ENCODE measurements at places on chromosomes 4 and X.

GRCh38 chr4:152348670-152349069 is 187.2 kb downstream of the FBXW7 start:
- DNase-seq: no peak

GRCh38 chr4:53987761-53988171 is 76.6 kb downstream of the CHIC2 start:
- no peak for DNase-seq

DNA sequence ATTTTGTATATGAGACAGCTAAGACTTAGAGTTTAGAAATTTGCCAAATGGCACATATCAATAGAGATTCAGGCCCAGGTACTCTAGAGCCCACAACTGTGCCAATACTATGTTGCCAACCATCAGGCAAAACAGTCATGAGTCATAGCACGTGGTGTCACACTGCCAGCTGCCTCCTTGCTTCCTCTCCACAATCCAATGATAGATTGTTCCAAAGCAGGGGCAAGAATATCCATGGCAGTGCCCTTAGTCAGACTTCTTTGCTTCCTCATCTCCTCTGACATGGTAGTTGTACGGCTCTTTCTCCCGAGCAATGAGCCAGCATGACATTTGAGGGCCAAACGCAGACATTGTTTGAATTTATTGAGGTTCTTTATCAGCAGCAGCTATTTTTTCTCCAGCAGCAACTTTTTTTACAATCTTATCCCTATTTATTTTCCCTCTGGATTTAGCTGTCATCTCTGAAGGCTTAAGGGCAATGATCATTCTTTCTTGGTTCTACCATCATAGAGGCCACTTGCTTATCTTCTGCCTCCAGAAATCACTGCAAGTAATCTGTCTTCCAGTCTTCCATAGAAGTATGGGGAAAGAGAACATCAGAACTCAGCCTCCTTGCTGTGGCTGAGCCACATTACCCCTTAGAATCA is 169.7 kb downstream of the COL4A6 start:
- no peak for DNase-seq

GRCh38 chr4:112680996-112681395 is 44.1 kb downstream of the LARP7 start:
- no peak for DNase-seq

- DNase-seq: no peak
Measured at GRCh38 chr4:1417522-1418390, 11.5 kb upstream of the NKX1-1 start.

DNA sequence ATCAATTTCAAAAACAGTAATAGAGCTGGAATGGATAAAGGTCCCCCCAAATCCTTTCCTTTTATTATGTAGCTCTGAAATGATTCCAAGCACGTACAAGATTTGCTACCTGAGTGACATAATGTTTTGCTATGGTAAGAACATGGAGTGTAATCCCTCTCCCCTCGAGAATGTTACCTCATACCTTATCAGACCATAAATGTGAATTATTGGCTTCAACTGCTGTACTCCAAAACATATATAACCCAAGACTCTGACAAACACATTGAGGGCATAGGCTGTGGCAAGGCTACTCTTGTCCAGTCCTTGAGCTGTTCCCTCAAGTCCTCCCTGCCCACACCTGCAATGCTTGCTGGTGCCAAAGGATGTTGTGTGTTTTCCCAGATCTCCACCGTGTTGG is 286.9 kb downstream of the KCTD8 start:
- DNase-seq: no peak

DNA sequence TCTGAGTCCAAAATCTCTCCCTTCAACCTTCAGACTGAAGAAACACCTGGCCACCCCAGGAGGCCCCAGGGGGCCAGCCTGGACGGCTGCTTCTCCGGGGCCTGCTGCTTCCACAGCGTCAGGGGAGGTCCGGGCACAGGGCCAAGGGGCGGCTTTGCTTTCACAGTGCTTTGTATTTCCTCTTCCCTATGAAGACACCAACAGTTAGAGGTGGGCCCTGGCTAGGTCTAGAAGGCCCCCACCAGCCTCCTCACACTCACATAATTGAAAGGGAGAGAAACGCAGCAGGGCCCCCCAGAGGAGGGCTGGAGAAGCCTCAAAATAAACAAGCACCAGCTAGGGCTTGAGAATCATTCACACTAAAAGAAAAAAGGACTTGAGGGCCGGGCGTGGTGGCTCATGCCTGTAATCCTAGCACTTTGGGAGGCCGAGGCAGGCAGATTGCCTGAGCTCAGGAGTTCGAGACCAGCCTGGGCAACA is 17.8 kb downstream of the SCD5 start:
- DNase-seq: no peak

DNA sequence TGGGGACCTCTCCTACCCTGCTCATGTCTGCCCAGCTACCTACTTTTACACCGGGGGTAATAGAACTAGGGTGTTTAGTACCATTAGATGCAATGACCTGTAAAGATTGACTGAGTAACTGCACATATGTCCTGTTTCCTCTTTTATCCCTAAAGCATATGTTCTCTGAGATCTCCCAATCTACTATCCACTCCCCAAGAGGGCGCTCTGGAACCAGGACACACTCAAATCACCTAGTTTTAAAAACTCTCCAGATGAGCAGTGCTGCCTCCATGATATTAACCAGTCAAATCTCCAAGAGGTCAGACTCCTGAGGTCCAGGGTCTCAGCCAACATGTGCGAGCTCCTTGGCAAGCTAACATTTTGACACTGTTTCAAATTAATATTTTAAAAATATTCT is 87.0 kb upstream of the TSPAN5 start:
- DNase-seq: no peak

- DNase-seq: no peak
Measured at GRCh38 chr4:20356565-20356964, 104.9 kb downstream of the SLIT2 start.

DNA sequence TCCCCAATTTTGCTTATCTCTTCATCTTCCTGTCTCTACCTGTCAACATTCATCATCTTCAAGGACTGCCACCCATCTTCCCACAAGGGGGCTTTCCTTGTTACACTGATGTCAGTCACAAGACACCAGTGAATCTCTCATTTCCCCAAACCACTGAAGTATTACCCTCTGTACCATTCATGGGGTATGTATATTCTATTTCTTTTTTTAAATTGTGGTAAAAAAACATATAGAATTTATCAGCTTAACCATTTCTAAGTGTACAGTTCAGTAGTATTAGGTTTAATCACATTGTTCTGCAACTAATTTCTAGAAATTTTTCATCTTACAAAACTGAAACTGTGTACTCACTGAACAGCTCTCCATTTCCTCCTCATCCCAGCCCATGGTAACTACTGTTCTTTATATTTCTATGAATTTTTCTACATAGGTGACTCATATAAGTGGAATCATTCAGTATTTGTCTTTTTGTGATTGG is 98.6 kb downstream of the LARP7 start:
- DNase-seq: peak; percentile 25

DNA sequence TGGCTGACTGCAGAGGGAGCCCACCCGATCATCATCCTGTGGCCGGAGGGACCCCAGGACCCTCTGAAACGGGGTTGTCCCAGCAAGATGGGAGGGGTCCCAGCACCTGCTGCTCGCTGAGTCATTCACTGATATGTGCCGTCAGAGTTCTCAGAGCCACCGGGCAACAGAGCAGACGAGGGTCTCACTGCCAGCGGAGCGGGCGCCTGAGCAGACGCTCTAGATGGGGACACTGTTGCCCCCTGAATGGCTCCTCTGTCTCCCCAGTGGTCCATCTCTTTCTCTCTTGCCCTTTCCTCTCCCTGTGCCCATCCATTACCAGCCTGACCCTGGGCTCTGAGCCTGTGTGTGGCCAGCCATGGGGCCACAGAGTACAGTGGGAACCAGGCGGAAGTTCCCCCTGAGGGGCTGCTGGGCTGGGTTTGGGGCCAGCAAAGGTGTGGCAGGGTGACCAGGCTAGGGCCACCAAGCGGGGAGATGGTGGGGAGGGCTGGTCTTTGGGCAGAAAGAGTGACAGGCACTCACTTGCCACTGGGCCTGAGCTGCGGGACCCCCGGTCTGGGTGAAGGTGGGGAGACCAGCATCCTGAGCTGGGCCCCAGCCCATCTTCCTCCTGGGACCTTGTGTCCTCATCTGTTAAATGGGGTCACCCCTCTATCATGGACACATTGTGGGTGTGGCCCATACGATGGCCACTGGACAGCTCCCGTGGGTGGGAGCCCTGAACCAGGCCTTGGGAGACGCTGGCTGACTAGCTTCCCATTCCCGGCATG is 90.9 kb downstream of the HMX1 start:
- DNase-seq: no peak

GRCh38 chr4:106049490-106049889 is 154.2 kb downstream of the NPNT start:
- DNase-seq: no peak

DNA sequence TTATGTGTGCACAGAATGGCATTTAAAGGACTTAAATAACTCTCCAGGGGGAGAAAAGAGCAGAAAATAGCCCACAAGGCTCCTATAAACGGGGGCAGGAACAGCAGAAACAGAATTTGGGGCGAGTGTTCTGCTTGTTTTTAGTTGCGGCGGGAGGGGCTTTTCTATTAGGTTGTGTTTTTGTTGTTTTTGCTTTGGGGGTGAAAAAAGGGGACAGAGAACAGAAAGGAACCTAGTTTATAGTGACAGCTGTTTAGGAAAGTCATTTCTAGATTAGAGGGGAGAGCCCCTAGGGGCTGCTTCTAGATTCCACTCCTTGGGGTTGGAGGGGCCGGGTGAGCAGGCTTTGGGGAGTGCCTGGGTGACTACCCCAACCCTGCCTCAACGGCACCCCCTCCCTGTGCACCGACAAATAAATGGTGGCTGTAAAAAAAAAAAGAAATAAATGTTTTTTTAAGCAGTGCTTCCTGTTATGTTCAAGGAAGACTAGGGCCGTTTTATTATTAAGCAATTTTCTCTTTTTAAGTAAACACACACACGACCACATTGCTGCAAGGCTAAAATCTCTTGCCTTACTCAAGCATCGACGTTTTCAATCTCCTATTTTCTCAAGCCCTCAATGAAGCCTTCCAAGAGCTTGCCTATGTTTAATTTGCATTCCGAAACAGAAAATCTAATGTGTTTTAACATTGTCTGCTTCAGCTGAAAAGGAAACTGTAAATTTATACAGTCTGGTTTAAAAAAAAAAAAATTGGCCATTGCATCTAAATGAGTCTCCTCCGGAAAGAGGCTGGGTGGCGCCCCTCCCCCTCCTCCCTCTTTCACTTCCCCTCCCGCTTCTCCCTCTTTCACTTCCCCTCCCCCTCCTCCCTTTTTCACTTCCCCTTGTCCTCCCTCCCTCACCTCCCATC is 123.3 kb upstream of the TBL1X start:
- DNase-seq: peak; percentile 76

- DNase-seq: no peak
Measured at GRCh38 chrX:46954716-46955115, 42.5 kb downstream of the JADE3 start.

- DNase-seq: no peak
Measured at GRCh38 chrX:11629593-11630211, 36.0 kb downstream of the ARHGAP6 start.

- no peak for DNase-seq
Measured at GRCh38 chr4:139709660-139710059, 44.0 kb downstream of the MGST2 start.

GRCh38 chr4:81152839-81153713 is 61.9 kb downstream of the PRKG2 start:
- DNase-seq: no peak

GRCh38 chrX:78769946-78770345 is 22.4 kb downstream of the LPAR4 start:
- DNase-seq: no peak

DNA sequence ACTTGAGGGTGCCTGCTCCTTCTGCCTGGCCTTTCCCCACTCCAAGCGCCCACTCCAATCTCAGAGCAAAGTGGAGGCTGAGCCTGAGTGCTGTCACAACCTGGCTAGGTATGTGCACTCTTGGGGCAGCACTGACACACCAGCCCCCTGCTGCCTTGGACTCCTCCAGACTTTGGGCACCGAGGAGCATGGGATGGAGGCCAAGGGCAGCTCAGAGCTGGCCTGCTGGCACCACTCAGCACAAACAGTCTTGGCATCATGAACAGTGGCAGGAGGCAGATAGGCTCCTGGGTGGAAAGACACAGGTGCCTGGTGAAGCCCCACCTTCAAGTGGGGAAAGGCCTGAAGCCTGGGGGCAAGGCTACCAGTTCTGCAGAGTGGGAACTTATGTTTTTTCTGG is 91.8 kb downstream of the KCNIP4 start:
- DNase-seq: no peak

- no peak for DNase-seq
Measured at GRCh38 chr4:76011700-76012387, 4.5 kb upstream of the CXCL9 start.

- no peak for DNase-seq
Measured at GRCh38 chr4:185145572-185145971, 2.5 kb downstream of the SLC25A4 start.

- DNase-seq: no peak
Measured at GRCh38 chr4:186755550-186756519, 32.2 kb upstream of the FAT1 start.

- no peak for DNase-seq
Measured at GRCh38 chrX:56751071-56751470, 22.0 kb downstream of the NBDY start.

- DNase-seq: peak; percentile 33
Measured at GRCh38 chr4:158667651-158668198, 4.0 kb downstream of the C4orf46 start.

GRCh38 chr4:26287756-26288155 is 33.1 kb upstream of the RBPJ start:
- DNase-seq: no peak

DNA sequence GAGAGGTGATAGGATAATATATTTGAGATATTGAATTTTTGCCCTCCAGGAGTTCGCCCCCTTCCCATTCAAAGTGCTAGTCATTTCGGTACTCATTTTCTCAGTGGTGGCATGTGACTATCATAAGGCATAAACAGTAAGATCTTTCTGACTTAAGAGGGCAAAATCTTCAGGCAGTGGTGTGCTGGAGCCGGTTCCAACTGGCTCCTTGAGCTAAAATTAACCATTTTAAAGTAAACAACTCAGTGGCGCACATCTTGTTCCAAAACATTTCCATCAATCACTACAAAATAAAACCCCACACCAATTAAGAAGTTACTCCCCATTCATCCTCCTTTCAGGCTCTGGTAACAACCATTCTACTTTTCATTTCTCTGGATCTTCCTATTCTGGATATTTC is 43.3 kb downstream of the LUZP4 start:
- DNase-seq: no peak

DNA sequence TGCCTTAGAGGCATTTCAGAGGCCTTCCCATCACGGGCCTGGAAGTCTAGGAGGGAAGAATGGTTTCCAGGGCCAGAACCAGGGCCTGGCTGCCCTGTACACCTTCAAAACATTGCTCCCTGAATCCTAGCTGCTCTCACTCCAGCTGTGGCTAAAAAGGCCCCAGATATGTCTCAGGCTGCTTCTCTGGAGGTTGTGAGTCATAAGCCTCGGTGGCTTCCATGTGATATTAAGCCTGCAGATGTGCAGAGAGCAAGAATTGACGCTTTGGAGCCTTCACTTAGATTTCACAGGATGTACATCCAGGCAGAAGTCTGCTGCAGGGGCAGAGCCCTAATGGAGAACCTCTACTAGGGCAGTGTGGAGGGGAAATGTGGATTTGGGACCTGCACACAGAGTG is 502.5 kb downstream of the GRXCR1 start:
- DNase-seq: no peak

GRCh38 chr4:107823870-107824349 is 822 bp upstream of the SGMS2 start:
- DNase-seq: no peak

GRCh38 chrX:119505945-119506344 is 37.7 kb downstream of the SLC25A5 start:
- no peak for DNase-seq

GRCh38 chrX:46665232-46666152 is 91.9 kb downstream of the CHST7 start:
- peak; percentile 9 for DNase-seq
